MM.1S (cell line): ENCODE measurements at places on chromosomes 1 and 21.

GRCh38 chr1:119565131-119565772 is 58.2 kb downstream of the HSD3B1 start:
- DNase-seq, result no peak

DNA sequence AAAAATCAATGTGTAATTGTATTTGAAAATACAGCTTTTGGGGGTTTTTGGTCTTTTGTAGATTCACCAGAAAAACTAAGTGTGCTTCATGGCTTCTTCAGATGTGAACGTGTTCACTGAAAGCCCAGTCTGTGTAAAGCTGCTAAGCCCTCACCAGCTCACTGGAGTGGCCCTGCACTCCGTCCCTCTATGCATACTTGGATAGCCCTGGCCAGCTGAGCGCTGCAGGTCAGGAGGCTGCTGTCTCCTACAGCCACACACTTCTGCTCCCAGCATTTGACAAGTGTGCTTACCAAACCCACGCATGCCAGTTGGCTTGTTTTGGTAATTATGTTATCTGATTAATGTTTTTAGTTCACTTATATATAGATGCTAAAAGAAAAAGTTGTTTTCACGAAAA is 163.5 kb downstream of the TLR5 start:
- DNase-seq, result no peak

DNA sequence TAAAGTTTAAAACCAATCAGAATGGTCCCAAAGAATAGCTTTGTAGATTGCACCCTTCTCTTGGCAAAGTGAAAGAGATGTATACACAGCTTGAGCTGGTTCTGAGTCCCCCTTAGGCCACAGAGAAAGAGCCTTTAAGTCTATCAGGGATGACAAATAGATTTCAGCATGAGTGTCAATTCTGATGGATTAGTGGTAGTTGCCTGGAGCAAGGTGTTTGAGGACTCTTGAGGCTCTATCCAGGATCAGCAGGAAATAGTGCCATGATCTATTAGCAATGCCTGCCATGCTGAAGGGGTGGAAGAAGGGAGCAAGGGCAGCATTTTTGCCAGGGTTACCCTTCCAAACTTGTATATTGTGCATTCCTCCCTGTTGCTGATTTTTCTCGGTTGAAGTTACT is 116.6 kb downstream of the ATG4C start:
- DNase-seq, result no peak

DNA sequence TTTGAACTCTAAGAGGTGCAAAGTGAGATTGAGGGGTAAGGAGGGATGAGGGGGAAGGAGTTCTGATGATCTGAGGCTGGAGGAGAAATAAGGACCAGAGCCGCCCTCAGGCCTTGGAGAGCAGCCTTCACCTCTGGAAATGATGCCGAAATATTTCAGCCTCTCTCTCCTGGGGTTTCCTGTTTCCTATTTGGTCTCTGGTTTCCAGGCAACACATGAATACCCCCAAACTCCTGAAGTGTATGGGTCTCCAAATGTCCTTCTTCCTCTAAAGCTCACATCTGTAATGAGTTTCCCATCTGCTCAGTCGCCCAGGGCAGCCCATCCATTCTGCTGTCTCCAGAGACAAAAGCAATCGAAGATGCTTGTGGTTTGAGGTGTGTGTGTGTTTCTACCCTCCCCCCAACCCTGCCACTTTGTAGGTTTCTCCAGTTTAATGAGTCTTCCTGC is 52.0 kb upstream of the FAM20B start:
- peak; percentile 84 for DNase-seq

DNA sequence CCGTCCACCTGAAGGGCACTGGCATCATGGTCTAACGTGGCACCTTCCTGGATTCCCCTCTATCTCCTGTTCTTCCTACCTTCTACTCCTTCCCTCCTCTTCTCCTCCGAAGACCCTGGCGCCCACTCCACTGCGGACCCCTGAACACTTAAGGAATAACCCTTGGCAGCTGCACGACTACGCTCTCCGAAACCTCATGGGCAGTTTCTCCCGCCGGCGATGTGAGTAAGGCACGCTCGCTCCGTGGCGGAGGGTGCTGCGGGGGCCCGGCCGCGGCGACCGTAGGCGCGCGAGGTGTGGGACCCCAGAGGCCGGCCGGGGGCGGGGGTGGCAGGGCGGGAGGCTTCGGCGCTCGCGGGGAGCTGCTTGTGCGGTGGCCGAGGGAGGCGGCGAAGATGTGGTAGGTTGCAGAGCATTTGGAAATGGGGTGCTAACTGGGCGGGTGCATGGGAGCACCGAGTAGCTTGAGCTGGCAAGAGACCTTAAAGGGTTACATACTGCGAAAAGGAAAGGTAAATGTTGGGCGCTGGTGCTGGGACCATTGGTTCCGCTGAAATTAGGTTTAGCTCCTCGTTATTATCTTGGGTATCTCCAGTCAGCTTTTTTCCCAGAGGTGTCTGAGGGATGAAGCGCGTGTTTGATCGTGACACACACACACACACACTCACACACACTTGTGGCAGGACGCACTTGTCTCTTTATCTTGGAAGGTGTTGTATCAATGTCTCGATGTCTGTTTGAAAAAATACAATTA is 876 bp downstream of the LRRC7 start:
- DNase-seq, result no peak

GRCh38 chr1:27026621-27027574 is 14.2 kb upstream of the TENT5B start:
- peak; percentile 28 for DNase-seq

GRCh38 chr1:205470131-205470530 is 14.3 kb upstream of the BLACAT1 start:
- no peak for DNase-seq

DNA sequence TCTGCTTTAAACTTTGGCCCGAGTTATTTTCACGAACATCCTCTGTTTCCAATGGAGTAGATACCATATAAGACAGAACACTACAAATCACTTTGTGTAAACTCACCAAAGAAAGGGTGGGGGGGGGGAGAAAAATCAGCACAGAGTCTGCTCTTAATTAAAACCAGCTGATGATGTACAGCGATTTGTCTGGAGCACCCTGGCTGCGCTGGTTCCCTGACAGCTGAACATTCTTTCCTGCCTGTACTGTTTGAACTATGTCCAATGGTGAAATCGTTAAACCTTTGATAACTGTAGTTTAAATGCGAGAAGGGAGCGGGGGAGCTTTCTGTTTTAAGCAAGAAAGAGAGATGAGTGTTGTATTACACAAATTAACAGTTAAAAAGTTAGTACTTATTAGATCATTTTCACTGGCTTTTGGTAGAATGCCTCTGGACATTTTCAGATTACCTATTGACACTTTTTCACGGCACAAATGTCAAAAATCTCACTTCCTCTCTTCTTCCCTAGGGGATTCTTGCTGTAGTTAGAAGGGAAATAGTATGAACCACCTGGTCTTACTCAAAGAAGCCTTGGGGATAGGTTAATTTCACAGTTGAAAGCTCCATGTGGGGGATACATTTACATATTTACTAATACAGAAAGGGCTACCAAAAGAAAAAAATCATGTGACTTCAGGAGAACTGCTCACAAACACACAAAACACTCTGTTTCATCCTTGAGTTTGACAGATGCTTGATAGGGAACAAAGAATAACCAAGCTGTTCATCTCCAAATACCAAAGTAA is 140.2 kb upstream of the RUNX1 start:
- DNase-seq, result no peak

DNA sequence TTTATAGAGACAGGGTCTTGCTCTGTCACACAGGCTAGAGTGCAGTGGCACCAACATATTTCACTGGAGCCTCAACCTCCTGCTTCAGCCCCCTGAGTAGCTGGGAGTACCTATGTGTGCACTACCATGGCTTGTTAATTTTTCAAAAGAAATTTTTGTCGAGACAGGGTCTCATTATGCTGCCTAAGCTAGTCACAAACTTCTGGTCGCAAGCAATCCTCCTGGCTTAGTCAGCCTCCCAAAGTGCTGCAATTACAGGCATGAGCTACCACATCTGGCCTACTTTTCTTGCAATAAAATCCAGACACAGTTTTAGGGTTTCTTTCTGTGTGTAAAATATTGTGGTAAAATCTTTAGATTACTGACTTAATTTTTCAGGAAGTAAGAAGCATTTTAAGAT is 27.9 kb upstream of the NTPCR start:
- DNase-seq, result no peak

DNA sequence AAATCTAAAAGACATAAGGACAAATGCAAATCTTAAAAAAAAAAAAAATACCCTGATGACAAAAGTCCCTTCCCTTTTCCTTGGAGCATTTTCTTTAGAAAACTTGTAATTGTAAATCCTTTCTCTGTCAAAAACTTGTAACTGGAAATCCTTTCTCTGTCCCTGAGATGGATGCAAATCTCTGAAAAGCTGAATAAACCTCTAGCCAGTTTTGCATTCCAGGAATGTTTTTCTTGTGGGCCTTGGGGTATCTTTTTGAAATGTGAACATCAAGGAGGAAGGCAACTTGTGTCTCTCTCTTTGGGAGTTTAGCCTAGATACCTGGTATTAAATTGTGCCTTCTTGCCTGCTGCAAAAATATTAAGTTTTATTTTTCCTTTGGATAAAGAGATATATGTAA is 305.3 kb downstream of the KCNT2 start:
- DNase-seq, result no peak

- no peak for DNase-seq
Observed at GRCh38 chr1:162380061-162380846, 1.3 kb upstream of the C1orf226 start.

DNA sequence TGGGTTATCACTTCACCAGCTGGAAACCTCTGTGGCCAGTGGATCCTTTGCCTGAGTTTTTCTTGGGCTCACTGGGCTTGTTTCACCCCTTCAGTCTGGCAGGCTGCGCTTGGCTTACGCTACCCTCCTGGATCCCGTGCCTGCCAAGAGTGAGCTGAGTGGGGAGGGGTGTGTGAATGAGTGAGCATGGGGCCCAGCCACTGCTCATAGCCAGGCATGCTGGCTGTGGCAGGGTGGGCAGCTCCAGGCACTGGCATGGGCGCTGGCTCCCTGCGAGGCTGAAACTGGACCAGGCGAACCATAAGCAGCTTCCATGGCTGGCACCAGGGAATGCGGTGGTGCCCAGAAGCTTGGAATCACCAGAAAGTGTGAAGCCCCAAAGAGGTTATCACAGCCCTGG is 19.8 kb upstream of the GBP3 start:
- DNase-seq, result no peak

GRCh38 chr21:37176716-37177115 is 90.4 kb downstream of the VPS26C start:
- DNase-seq, result no peak

DNA sequence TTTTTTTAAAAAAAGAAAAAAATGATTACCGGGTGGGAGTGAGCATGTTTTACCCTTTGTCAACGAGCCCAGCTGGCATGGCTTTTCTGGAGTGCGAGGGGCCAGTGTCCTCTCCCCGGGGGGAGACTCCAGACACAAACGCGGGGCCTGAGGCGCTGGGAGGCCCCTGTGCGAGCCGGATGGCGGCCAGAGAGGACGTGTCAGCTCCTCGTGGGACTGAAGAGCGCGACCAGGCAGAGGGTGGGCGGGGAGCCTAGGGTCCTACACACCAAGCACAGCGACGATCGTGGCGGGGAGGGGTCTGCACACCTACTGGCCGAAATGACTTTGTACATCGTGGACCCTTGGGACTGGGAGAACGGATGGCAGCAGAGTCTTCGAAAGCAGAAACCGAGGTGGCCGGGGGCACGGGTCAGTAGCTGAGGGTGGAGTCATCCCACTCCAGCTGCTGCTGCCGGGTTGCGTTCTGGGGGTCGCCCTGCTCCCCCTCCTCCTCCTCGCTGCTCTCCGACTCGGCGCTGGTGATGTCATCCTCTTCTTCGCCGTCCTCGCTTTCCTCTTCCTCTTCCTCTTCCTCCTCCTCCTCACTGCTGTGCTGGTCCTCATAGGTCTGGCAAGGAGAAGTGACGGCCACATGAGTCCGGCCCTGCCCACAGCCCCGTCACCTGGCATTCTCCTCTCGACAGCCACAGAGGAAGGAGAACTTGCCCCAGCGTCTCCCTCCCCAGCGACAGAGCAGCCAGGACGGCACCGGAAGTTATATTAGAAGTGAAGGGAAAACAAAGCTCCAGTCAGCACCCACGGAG is 78.8 kb downstream of the PIK3CD start:
- DNase-seq, result no peak

DNA sequence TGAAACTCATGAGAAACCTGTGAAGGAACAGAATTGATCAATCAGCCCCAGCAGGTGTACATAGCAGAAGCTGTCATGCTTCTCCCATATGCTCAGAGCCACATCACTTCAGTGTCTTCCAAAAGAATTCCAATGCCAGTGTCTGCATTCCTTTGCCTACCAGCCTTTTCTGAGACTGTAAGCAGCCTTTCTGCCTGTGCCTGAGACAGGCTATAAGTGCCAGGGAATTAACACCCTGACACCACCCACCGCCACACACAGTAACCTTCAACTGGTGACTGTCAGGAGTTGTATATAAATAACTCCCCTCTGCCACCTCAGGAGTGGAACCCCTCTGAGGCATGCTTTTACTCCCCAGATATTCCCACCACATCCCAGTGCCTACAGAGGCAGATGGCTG is 38.1 kb upstream of the SLAMF9 start:
- DNase-seq, result no peak

DNA sequence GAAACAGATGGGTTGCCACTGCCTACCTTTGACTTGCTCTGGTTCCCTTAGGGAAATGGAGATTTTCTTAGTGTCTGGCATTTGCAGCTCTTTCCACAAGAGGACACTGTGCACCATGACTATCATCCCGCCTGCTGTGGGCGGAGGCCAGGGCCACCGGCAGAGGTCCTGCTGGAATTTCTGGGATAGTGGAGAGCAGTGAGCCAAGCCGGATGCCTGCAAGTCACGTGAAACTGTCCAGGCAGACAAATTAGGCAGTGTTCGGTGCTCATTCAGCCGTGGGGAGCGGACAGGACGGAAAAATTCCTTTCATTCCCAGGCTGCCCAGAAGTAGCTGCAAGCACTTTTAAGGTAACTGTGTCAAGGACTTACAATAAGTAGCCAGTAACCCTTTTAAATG is 43.4 kb downstream of the IGSF5 start:
- DNase-seq, result peak; percentile 51

- no peak for DNase-seq
Observed at GRCh38 chr1:156618853-156619581, at the start of gene HAPLN2. HAPLN2 (plus strand) TSS chr1:156619415; CDS start chr1:156623491, 4,076 bp downstream.

DNA sequence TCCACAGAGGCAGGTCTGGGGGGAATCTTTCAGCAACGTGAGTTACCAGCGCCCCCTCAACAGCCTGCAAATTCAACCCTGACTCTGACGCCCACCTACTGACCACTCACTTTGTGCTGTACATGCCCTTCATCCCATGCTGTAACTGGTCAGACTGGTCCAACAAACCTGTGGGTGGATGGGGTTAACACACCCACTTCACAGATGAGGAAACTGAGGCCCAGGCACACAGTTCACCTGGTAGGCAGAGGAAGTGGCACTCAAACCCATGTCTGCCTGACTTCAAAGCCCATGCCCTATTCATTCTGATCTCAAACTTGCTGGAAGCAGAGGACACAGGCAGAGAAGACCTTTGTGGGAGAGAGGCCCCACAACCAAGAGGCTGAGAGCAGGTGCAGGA is 172.9 kb downstream of the TRABD2B start:
- no peak for DNase-seq

- no peak for DNase-seq
Observed at GRCh38 chr1:164841702-164842465, 282.9 kb downstream of the PBX1 start.

- DNase-seq, result no peak
Observed at GRCh38 chr1:21050031-21050430, 126.7 kb downstream of the EIF4G3 start.
